ENCODE measurements at places on chromosomes 7 and 10. TPM values are rescaled to one million over a fixed set of nuclear protein-coding genes. Genes with fewer than 3 reads are reported as not detected.

The MSMB gene
- not detected for total RNA-seq

The TUBB8 gene
- not detected for total RNA-seq

The CACNA2D1 gene
- 5.8 TPM for total RNA-seq

The MAGI2 gene
- 0.84 TPM for total RNA-seq

The IRF5 gene
- total RNA-seq: 73.4 TPM

The SLC39A12 gene
- total RNA-seq: not detected

The TPK1 gene
- total RNA-seq: 37.9 TPM

The MYOZ1 gene
- total RNA-seq: not detected

The SSC4D gene
- 11.0 TPM for total RNA-seq

The KLF14 gene
- total RNA-seq: not detected

All from Caki2 (cell line).